Fibroblast of lung (primary cell): ENCODE measurements at places on chromosomes 13 and 19.

DNA sequence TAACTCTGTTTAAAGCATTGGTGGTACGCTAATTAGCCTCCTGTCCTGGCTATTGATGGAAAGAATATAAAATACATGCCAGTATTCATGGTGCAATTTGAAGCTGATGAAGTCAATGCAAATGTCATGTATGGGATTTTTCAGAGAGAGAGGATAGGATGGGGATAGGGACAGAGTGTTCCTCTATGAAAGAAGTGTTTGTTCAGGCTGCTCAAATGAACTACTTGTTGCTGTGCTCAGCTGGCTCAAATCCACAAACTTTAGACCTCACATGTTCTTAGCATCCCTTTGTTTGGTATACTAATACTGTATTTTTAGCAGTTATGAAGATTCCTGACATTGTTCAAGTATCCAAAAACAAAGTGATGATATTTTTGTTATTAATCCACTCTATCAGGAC, 116.5 kb downstream of the SLITRK1 start:
- DNase-seq: no peak

- DNase-seq: no peak
Measured at GRCh38 chr19:48398102-48398374, 4.6 kb downstream of the GRIN2D start.

- DNase-seq: no peak
Measured at GRCh38 chr19:12865746-12866415, 15.4 kb downstream of the DNASE2 start.

DNA sequence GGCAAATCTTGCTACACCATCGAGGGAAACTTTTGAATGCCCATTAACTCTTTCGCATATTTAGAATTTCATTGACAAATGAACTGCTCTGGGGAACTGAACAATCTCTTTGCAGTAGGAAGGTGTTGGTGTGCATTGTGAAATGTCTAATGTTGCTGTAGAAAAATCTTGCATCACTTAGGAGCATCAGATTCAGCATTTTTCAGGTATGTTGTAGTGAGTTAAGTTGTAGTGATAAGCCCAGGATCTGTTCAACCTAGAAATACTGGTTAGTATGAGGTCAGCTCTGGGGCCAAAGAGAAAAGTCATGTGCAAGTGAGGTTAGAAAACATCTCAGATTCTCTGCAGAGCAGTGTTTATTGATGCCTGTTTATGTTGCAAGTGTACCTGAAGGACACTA, 4.1 kb downstream of the FRY start:
- DNase-seq: no peak

GRCh38 chr13:110345701-110346100, 38.6 kb downstream of the COL4A2 start:
- DNase-seq: no peak

GRCh38 chr13:30431269-30431940, 9.1 kb downstream of the UBE2L5 start:
- DNase-seq: peak; percentile 45

DNA sequence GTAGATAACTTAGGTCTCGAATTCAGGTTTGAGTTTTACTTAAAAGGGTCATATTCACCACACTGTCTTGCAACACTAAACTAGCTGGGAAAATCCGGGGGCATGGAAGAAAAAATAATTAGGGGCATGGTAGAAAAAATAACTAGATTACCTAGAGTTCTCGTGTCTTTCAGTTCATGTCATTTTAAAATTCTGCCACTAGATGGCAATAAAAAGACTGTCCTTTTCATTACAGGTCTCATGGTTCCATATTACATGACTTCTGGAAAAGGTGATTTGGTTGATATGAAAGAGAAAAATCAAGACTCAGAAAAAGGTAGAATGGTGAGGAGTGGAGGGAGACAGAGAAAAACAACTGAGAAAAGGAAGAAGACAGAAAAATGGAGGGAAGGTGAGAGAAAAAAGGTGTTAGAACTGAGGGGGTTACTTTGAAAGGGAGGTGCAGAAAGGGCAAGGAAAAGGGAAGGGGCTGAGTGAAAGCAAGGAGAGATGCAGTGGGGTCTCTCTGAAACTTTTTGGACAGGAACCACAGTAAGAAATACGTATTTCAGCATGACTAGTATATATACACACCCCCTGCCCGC, 299.0 kb downstream of the KLF12 start:
- peak; percentile 35 for DNase-seq

GRCh38 chr13:29441306-29441705, 154.2 kb downstream of the SLC7A1 start:
- no peak for DNase-seq

DNA sequence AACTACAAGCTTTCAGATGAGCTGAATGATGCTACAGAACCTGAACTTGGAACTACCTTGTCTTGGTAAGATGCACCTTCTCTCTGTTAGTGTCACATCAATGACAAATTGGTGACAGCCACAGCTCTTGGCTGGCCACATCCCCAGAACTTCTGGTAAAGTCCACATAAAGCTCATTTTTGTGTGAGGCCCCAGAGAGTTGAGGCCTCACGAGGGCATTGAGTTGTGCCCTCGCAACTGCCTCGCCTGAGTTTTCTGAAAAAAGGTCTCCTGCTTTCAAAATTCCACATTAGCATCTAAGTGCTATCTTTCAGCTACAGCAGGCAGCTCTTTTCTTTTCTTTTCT, 42.6 kb downstream of the MRPL57 start:
- no peak for DNase-seq

GRCh38 chr19:30105727-30106126, 163.7 kb downstream of the URI1 start:
- no peak for DNase-seq

DNA sequence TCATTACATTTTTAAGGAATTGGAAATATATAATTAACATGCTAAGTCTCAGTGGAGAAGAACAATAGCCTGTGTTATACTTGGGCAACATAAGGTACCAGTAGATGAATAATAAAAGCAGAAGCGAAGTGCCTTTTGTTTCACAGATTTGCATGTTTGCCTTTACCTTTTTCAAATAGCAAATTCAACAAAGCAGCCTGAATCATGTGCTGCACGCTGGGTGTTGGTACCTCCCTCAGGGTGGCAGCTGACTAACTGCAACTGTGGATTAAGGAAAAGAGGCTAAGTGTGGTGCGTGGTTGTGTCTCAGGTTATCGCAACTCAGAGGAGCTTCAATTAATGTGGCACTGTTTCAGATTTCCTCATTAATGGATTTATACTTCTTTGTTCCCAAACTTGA, 189.0 kb downstream of the LMO7 start:
- no peak for DNase-seq

- DNase-seq: no peak
Measured at GRCh38 chr19:50261446-50261970, 58.1 kb downstream of the MYH14 start.

- peak; percentile 28 for DNase-seq
Measured at GRCh38 chr13:101627556-101627943, 175.1 kb downstream of the ITGBL1 start.

- DNase-seq: no peak
Measured at GRCh38 chr19:12833738-12834565, 427 bp downstream of the RTBDN start.

- DNase-seq: peak; percentile 66
Measured at GRCh38 chr13:87684850-87685742, 13.9 kb downstream of the SLITRK5 start.

DNA sequence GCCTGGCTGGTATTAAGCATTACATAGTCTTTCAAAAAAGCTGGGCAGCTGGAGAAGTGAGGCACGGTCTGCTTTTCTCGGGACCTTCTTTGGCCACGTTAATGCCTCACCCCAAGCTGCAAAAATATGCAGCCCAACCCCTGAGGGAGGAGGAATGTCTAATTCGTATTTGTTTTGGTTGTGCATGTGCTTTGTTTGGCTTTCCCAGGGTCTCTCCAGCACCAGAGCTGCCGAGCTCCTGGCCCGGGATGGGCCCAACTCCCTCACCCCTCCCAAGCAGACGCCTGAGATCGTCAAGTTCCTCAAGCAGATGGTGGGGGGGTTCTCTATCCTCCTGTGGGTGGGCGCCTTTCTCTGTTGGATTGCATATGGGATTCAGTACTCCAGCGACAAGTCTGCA, 7.9 kb downstream of the ATP12A start:
- no peak for DNase-seq

DNA sequence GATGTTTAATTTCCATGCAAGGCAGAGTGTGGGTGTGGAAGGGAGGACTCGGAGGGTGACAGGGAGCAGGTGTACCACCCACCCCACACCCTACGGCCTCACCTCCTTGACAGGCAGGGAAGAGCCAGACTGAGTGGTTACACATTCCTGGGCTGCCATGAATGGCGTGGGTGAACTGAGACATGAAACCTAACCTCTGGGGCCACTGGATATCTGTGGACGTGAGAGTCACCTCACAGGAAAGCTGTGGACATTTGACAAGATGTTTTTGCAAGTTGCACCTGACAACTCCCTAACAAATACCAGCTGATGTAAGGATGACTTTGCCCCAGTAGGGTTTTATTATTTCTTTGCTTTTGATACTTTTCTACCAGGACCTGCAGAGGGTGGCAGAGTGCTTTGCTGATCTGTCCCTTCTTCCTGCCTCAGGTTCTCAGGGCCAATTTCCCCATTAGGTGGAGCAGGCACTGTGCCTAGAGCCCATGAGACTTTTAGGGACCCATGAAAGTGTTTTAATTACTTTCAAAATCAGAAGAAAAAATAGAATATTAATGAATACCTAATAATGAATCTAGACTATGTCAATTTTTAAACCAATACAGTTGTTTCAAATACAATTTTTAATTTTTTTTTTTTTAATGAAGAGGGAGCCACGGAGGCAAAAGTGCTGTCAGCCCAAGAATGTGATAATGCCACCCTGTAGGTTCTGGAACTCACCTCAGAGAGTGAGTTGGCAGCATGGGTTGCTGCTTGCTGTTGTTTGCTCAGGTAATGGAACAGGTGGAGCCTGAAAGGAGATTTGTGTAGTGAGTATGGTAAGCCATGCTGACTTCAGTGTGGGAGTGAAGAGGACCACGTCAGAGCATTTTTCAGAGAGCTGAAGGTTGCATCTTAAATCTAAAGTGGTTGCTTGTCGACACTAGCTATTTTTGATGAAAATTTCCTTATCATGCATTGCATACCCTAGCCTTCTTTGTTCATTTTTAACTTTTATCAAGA, 58.0 kb upstream of the CYSLTR2 start:
- DNase-seq: peak; percentile 82

- no peak for DNase-seq
Measured at GRCh38 chr19:10433131-10433536, 12.8 kb downstream of the PDE4A start.

- DNase-seq: no peak
Measured at GRCh38 chr13:111066544-111066943, 48.6 kb upstream of the ARHGEF7 start.

GRCh38 chr13:20977394-20977793, 74.8 kb upstream of the XPO4 start:
- DNase-seq: no peak

DNA sequence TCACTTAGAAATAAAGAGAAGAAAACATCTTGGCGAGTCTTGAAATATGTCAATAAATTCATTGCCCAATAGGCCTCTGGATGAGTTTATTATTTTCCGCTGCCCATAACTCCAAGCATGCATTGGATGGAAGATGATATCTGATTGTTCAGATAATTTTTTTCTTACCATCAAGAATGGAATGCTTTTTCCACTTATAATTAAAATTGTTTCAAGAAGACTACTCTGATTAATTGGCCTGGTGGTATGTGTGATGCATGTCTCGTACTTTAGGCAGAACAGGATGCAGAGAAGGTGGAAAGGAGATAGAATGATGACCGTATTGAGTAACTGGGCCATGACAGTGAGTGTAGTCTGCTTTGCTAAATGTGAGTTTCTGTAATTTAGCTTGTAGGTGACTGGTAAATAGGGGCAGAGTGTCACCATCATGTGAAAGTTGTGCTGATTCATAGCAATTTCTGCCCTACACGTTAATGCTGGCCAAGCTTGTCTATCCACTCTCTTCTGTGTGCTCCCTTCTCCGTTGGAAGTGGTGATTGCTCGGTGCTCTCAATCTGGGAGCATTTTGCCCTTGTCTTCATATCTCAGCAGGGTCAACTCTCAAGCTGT, 13.5 kb upstream of the SPATA13 start:
- no peak for DNase-seq

- no peak for DNase-seq
Measured at GRCh38 chr13:85549819-85550218, 249.4 kb downstream of the SLITRK6 start.

DNA sequence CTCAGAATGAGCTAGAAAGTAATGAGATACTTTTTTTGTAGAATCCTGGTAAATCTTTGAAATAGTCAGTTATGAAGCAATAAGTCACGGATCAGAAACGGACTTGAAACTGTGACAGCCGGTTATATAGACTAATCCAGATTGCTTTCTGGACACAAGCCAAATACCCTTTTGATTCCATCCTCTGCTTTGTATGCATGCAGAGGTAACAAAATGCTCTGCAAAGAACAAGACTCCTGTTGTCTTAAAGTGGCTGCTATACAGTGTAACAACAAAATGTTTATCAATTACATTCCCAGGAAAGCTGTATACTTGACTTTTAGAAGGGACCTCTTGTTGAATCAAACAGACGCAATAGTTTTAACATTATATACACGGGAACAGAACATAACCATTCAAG, 66.5 kb upstream of the STARD13 start:
- DNase-seq: no peak

DNA sequence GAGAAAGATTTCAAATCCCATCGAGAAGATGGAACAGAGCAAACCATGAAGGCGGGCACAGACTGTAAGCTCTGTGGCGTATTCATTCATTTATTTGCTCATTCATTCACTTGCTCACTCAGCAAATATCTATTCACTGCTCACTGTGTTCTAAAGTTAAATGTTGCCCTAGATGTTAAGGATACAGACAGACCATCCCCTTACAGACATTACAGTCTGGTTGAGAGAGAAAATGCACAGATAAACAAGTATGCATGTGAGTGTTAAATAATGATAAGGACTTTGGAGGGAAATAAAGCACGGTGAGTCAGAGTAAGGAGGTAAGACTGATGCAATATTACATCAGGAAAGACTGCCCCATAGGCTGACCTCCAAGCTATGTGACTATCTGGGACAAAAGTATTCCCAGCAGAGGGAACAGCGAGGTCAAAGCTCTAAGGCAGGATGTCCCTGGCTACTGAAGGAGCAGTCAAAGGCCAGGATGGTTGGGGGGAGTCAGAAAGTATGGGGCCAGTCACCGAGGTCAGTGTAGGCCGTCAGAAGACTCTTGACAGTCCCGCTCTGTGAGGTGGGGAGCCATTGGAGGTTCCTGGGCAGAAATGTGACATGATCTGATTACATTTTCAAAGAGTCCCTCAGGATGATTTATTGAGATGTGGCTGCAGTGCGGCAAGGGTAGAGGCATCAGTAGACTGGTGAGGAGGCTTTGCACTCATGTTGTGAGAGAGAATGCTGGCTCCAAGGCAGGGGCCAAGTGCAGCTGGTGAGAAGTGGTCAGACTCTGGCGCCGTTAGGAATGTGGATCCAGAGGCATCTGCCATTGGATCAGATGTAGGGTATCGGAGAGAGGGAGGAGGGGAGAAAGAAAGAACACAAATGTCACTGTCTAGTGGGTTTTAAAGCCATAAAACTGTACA, 37.9 kb downstream of the MBNL2 start:
- DNase-seq: peak; percentile 84

DNA sequence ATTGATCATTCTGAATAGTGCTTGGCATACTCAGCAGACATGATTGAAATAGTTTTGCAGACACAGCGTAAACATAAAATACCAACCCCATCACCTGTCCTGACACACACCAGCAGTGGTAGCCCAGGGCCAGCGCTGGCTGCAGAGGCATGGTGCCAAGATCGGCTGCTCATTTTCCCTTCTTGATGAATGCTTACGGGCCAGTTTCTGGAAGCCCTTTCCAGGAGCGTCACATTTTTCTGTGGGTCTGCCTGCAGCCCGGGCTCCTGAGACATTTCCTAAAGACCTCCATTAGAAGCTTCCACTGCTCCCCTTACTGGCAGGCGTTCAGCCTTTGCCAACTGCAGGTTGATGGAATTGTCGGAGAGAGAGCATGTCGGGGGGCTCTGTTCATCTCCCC, 48.6 kb downstream of the CHST8 start:
- no peak for DNase-seq
